ENCODE measurements at places on chromosomes 2 and 18.

DNA sequence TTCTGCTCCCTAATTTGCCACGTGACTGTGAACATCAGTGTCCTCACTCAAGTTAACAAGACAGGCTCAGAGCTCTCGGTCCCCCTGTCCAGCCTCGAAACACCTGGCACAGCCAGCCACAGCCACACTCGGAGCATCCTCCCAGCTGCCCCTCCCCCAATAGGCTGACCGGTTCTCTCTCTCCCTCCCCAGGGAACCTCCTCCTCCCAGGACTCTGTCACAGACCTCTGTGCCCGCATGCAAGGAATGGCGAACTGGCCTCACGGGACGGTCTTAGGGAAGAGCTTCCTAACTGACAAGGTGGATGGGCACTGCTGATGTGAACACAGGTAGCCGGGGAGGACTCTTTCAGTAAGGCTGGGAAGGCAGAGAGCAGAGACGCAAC lies 18.8 kb downstream of the CYP26B1 start:
- no peak for DNase-seq

DNA sequence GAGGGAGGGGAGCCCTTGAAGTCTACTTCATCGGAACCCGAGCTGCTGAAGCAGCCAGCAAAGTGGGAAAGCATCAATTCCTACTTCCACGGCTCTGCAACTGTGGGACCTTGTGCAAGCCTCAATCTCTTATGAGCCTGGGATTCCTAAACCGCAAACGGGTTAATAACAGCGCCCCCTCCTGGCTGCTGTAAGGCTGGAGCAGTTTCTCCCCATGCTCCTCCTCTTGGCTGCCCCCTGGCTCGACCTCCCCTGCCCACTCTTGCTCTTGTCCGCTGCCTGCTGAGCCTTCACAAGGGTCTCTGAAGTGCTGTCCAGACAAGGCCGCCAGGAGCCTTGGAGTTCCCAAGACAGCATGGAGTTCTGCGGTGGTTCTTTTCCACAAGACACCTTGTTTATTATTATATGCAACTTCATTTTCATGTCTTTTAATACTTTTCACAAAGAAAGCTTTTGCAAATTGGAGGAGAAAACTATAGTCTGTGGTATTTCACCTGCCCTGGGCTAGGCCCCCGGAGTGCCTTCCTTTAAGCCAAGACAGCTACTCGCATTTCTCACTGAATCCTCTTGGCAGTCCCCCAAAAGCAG lies 157.2 kb downstream of the DDX1 start:
- no peak for DNase-seq

GRCh38 chr18:33583901-33584300 lies 5.9 kb downstream of the ASXL3 start:
- no peak for DNase-seq

DNA sequence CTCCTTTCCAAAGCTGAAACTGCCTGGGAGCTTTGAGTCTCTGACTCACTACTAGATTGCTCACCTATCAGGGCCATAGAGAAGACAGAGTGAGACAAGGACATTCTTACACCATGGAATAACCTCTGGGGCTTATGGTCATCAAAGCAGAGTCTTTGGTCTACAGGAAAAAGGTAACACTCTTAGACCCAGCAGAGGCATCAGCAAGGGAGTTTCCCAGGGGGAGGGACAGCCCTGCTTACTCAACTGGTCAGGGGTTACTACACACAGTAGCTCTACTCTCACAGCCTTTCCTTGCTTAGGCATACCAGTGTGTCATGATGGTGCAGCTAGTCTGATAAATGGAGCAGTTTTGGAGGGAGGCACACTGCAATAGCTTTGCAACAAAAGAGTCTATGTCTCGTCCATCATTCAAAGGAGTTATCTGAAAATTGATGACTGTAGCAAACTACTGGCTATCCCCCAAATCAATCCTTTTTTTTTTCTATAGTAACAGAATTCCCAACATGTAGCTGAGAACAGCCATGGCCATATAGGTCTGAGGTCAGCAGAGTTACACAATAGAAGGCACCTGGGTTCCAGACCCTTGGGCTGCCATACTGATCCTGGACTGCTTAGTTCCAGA lies 22.4 kb upstream of the CD28 start:
- DNase-seq: peak; percentile 45

GRCh38 chr2:226835420-226835795 lies 446 bp upstream of the RHBDD1 start:
- no peak for DNase-seq

GRCh38 chr18:62284637-62285036 lies 40.5 kb upstream of the TNFRSF11A start:
- no peak for DNase-seq
